ENCODE measurements at places on chromosomes 6 and 20.

GRCh38 chr6:108274546-108274945 is 13.7 kb upstream of the SNX3 start:
- DNase-seq: no peak

DNA sequence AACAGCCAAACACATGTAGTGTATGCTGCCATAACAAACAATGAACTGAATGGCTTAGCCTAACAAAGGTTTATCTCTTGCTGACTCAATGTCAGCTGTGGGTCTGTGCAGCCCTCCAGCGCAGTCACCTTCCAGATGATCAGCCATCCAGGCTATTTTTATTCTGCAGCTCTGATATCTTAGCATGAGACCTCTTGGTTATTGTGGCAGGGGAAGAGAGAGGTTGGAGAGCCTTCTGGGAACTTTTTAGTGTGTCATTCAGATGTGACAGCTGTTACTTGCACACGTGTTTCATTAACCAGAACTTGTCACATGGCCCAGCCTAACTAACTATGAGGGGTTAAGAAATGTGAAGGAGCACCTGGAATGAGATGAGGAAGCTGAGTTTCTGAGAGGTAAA is 202.5 kb downstream of the DHX35 start:
- DNase-seq: no peak

DNA sequence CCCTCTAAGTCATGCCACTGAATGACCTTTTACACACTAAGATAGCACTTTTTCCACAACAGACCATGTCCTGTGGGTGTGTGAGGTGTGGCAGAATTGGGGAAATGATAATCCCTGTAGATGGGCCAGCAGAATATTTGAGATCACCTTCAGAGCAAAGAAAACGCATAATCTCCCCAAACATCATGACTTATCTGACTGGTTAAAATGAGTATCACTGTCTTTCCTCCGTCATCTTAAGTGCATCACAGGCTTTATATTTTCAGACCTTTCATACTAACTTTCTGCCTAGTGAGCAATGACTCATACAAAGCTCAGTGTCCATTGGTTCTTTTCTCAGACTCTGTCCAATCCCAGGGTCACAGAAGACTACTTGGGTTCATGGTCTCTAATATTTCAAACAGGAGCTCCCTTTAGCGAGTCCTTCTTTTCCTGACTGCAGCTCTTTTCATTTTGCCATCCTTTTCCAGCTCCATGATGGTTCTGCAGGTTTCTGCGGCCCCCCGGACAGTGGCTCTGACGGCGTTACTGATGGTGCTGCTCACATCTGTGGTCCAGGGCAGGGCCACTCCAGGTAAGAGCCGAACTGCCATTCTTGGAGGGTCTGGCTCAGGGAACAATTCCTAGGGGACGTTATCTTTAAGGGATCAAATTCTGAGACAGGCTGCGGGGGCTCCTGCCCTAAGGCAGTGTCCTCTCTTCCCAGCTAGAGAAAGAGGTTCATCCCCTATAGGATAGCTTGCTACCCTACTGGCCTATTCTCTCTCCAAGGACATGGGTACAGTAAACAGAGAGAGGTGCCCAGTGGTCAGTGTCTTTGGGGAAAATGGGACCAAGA is at the start of gene HLA-DPB1:
HLA-DPB1 (plus strand) TSS at position 423 of the 838 bp plus-strand sequence; CDS start at position 475, 52 bp downstream.
- no peak for DNase-seq

GRCh38 chr6:165742047-165742446 is 79.0 kb upstream of the PDE10A start:
- no peak for DNase-seq

DNA sequence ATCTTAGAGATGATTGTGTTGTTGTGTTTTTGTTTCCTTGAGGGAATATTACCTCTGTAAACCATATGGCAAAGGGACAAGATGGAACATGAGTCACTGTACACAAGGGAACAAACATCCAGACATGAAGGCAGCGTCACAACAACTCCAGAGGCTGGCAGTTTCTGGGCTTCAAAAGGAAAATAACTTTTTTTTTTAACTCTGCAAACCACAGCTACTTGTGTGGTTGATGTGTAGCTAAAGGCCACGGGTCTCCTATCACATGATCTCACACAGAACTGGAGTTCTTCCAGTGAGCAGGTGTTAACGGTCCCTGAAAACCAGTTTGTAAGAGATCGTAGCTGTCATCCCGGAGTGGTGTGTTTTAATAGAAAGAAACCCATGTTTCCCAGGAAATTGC is 33.2 kb upstream of the HBS1L start:
- no peak for DNase-seq

DNA sequence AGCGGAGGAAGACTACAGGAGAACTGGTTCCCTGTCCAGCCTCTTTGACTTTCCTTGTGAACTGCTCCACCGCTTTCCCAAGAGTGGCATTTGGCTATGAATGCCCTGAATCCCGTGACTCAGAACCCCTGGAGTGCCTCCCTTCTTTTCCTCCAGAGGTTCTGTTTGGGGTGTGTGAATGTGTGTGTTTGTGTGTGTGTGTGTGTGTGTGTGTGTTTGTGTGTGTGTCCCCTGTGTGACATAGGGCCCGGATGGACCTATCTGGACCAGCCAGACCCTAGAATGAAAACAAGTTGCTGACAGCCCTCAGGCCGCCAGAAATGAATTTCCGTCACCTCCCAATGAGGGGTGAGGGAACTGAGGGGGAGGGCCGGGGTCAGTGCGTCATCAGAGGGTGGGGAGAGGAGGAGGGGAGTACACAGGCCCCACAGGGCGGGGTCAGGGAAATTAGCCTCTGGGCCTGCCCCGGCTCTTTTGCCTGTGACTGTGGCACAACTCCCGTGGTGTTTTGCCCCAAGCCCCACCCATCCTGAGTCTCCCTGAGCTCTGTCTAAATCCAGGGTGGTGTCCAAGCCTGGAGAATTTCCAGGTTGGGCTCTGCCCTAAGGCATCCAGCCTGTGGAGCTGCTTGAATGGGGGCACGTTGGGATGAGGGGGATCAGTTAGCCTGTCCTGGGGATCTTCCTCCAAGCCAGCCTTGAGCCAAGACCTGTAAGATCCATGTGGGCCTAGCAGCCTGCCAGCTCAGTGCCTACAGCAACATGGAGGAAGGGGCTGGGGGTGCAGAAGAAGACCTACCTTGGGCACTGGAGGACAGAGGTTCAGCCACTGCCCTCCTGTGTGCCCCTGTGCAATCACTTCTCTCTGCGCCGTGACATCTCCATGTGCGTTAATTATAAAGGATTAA is 15.2 kb upstream of the MRPS18A start:
- DNase-seq: no peak

DNA sequence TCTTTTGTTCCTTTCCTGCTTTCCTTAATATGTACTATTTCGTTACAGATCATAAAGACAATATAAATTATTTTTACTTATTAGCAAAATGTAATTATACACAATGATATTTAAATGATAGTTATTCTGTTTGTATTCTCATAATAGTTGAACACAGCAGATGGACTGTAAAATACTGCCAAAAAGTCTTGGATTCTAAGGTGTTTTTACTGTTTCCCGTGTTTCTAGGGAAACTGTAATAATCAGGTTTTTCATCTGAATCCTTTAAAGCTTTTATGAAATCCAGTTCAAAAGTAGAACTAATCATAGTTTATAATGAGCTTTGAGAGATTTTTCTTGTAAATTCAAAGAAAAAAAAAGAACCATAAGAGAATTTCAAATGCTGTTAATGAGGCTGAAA is 148.4 kb downstream of the GRIK2 start:
- DNase-seq: no peak
